ENCODE measurements at places on chromosomes 1 and 21.

GRCh38 chr1:205668951-205669340 is 11.4 kb downstream of the SLC45A3 start:
- DNase-seq: no peak

- no peak for DNase-seq
Measured at GRCh38 chr1:67469431-67469830, 39.2 kb upstream of the SERBP1 start.

DNA sequence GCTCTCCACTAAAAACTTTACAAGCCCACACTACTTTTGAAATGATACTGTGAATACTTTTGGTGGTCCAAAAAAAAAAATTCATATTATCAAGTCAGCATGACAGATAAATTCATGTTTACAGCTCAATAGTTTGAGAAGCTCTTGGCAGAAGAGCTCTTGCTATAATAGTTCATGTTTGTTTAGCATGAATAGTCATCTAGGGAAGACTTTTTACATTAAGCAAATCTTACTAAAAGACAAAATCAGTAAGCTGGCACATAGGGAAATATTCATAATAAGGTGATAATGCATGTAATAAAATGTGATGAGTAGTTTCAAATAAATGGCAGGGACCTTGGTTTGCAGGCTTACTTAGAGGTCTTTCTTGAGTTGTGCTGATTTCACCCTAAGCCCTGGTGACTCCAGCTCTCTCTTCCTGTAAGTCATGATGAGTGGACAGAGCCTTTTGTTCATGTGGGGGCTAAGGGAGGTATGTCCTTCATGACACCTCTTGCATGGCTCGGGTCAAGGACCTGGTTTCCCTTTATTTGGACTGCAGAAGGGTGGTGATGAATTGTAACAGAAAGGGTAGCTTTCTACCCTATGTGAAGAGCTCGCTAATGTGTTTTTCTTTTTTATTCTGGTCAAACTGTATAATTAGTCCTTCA is 166.7 kb downstream of the GABPA start:
- no peak for DNase-seq

DNA sequence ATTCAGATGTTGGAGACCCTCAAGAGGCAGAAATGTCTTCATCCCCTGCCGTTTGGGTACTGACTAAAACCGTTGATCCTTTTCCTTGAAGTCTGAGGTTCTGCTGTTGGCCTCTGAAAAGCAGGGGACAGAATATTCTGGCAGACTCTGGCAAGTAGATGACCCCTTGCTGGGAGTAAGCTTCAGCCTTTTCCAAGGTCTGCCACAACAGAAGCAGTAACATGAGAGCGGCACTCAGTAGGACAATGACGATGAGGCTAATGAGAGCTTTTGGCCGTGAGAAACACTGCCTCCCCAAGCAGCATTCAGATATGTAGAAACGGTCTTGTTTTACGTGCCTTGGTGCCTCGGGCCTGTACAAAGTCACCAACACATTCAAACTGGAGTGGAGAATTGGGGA is 143.7 kb downstream of the ST6GALNAC5 start:
- DNase-seq: no peak

DNA sequence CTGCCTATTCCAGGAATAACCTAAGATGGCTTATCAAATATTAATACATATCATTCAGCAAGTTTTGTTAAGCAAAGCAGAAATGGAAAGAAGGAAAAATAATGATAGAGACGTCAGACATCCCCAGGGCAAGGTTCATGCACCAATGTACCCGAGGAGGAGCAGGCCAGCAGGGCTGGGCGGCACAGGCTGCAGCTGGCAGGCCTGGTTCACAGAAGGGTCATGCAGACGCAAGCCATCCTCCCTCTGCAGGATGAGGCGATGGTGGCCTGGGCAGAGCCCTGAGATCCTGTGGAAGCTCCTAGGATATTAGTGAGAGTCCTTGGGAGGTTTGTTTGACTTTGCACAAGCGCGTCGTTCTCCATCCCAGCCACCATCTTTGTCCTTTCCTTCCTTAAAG is 30.0 kb downstream of the BATF3 start:
- no peak for DNase-seq

GRCh38 chr1:18239671-18240070 is 132.1 kb downstream of the IGSF21 start:
- no peak for DNase-seq

DNA sequence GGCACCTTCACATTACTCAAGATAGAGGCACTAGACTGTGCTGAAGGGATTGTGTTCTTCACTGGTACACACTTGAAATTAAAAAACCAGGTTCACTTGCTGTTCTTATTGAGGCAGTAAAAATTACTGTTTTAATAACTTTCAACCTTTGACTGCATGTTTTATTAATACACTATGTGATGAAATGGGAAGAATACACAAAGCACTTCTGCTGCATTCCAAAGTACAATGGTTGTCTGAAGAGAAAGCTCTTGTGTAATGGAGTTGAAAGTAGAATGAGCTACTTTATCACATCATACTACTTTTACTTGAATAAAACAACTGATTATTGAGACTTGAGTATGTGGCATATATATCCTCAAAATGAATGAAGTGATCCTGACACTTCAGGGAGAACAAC is 49.7 kb downstream of the LRRC8C start:
- no peak for DNase-seq

GRCh38 chr1:87820668-87821334 is 492.1 kb downstream of the LMO4 start:
- no peak for DNase-seq

- DNase-seq: no peak
Measured at GRCh38 chr1:40094466-40095110, 2.5 kb downstream of the PPT1 start.

GRCh38 chr1:18130356-18130755 is 22.8 kb downstream of the IGSF21 start:
- DNase-seq: no peak

DNA sequence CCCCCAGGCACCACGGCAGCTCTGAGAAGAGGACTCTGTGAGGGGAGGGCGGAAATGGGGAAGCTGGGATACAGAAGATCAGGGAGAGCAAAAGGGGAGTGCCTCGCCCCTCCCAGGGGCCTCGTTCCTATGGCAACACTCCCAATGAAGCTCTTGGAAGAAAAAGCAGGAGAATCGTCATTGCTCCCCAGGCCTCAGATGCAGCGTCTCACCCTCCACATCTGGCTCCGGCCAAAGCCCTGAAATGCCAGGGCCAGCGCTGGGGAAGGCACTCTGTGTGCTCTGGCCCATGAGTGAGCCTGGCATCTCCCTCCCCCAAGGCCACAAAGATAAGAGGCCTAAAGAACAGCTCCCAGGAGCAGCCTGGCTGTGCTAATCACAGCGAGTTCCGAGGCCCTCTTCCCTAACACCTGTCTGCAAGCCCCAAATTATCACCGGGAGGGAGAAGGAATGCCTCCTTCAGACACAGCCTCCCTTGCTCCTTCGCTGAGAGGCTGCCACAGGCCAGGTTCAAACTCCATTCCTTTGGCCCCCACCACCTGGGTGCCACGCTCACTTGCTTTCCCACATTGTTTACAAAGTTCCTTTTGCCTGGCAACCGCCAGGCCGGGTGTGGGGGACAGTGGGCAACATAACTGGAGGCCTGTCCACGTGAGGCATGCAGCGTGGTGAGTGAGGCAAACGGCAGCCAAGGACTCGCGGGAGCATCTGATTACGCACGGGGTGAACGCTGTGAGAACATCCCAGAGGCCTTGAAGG is 27.8 kb downstream of the ECE1 start:
- no peak for DNase-seq

GRCh38 chr1:34771573-34772371 is 9.2 kb upstream of the GJB3 start:
- no peak for DNase-seq

- no peak for DNase-seq
Measured at GRCh38 chr1:14681182-14681581, 82.7 kb downstream of the KAZN start.

Measured in stimulated activated CD4-positive, alpha-beta T cell treated with anti-CD3 and anti-CD28 coated beads, Interleukin-12 subunit alpha, Interleukin-12 subunit beta, amount 100 ng/mL, for 24 hours (primary cell).